ENCODE measurements at places on chromosomes 3 and 15.

DNA sequence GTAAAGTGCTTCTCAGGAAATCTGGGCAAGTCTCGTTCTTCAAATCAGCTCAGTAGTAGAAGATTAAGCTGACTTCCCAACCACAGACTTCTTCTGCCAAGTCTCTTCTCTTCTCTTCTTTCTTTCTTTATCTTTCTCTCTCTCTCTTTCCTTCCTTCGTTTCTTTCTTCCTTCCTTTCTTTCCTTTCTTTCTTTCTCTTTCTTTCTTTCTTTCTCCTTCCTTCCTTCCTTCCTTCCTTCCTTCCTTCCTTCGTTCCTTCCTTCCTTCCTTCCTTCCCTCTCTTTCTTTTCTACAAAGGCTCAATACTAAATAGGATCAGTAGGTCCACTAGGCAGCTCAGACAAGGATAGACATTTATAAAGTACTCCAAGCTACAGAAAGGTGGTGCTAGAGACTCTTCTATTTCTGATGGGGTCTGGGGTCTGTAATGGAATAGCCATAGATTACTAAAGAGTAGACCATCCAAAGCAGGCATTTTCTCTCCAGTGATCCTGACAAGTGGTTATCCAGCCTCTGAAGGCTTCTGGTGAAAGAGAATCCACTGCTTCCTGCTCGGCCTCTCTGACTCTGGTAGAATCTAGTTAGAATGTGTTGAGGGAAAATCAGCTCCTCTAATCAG is 100.8 kb downstream of the TPRG1 start:
- peak; percentile 77 for DNase-seq

DNA sequence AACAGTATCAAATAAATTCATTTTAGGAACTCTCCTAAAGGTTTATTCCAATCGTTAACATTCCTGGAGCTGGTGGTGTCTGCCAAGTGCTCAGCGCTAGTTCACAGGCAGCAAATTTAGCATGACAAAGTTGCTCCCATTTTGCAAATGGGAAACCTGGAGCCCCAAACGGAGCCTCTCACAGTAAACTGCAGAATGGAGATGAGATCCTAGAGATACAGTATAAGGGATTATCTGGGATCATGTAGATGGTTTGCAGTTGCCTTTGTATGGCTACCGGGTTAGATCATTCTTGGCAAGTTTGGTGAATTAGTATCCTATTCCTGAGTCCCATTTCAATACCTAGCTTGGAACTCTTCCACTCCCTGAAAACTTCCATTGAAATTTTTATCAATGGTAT is 173.7 kb downstream of the CDIN1 start:
- no peak for DNase-seq

GRCh38 chr3:72154391-72155335 is 369.7 kb upstream of the PROK2 start:
- no peak for DNase-seq

DNA sequence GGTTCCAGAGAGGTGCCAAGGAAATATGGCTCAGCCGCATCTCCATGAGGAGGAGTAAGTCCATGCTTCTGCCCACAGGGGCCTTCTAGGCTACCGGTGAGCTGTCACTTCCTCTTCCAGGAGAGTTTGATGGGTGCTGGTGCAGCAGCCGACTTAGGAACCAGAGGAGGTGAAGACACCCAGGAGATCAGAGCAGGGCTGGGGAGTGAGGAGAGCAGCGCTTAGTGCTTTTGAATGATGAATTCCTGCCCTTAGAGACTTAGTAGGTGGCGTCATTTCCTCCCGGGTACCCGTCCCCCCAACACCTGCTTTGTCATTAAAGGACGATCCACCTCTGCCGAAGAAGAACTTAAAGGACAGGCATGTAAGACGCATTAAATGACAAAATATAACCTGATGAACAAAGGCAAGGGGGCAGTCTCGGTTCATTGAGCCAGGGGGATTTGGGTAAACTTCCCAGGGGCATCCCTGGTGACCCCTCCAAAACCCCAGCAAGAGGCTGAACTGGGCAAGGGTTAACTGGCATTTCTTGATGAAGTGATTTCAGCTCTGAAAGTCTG is 67.6 kb downstream of the HES1 start:
- DNase-seq = peak; percentile 40

GRCh38 chr3:114274929-114275328 is 18.9 kb upstream of the TIGIT start:
- no peak for DNase-seq

DNA sequence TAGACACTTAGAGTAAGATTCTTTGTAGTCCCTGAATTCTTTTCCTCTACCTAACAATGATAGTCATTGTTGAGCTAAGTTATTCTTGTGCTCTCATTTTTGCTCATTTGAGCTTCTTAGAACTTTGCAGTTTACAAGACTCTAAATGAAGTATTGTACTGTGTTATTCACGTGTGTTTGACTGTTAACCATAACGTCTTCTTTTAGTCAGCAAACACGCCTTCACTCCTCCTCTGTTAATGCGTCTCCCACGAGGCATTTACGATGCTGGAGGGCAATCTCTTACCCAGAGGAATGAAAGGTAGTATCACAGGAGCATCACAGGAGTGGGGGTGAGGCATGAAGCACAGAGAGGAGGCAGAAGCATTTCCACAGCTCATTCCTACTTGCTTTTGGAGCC is 14.8 kb upstream of the P2RY14 start:
- DNase-seq = no peak

DNA sequence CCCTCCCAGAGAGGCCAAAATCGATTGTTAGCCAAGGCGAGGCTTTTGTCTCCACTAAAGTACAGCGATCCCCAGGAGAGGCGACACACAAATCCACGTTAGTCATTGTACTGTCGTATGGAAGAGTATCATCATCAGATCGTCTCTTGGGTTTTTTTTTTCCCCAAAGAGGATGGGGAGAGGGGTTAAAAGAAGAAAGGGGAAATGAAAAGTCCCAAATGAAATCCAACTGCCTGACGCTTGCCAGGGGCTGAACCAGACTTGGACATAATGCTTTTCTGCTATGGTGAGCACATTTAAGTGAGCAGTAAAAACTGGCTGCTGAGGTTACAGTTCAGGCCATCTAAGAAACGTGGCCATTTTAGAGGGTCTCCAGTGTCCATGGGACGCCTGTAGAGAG is 37.9 kb upstream of the CTSH start:
- DNase-seq = no peak

GRCh38 chr15:80275961-80276360 is 23.9 kb upstream of the CTXND1 start:
- no peak for DNase-seq

DNA sequence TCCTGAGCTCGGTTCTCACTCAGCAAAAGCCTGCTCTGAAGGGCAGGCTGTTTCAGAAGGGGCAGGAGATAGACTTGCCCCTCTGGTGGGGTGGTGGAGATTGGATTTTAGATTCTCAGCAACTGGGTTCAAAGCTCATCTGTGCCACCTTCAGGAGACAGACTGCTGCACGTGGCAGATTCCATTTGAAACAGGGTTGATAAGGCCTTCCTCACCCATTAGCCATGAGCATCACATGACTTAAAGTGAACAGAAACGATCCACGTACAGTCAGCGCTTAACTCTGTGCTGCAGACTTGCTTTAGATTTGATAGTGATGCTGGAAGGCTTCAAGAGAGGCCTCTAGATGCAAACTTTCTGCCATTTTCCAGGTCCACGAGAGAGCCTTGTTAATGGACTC is 35.0 kb upstream of the MGLL start:
- DNase-seq = no peak

GRCh38 chr15:92819278-92820235 is 80.6 kb upstream of the CHD2 start:
- DNase-seq = no peak

DNA sequence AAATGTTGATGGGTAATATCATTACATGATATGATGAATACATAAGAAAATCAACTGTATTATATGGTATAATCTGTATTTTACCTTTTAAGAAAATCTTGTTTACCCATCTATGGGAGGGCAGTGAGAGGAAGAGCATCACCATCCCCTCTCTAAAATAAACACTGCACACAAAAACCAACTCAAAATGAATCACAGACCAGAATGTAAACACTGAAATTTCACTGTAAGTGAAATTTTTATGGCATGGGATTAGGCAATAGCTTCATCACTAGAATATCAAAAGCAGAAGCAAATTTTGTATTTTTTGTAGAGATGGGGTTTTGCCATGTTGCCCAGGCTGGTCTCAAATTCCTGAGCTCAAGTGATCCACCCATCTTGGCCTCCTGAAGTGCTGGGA is 26.2 kb downstream of the IFT80 start:
- DNase-seq = no peak

GRCh38 chr3:177447938-177448337 is 250.7 kb upstream of the TBL1XR1 start:
- no peak for DNase-seq

DNA sequence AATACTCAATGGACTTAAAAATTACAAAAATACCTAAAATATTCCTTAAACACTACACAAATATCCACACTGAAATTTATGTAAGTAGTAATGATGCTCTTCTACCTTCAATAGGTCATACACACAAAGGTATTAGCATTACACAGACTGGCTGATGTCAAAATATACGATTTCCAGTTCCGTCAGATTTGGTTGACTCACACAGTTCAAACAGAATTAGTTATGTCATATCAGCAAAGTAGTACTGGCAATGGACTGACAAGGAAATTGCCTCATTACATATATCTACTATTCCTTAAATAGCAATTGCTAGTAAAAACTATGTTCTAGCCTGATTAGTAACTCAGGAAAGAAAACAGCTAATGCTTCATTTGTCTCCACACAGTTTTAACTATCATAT is 70.8 kb downstream of the ADAM10 start:
- DNase-seq = no peak

- DNase-seq = no peak
Measured at GRCh38 chr15:39642011-39642640, 61.2 kb downstream of the THBS1 start.

- no peak for DNase-seq
Measured at GRCh38 chr3:13023235-13023970, 49.8 kb downstream of the IQSEC1 start.

GRCh38 chr3:181176601-181177000 is 187.1 kb upstream of the DNAJC19 start:
- DNase-seq = peak; percentile 74

- no peak for DNase-seq
Measured at GRCh38 chr15:28881170-28881569, 4.6 kb upstream of the APBA2 start.

DNA sequence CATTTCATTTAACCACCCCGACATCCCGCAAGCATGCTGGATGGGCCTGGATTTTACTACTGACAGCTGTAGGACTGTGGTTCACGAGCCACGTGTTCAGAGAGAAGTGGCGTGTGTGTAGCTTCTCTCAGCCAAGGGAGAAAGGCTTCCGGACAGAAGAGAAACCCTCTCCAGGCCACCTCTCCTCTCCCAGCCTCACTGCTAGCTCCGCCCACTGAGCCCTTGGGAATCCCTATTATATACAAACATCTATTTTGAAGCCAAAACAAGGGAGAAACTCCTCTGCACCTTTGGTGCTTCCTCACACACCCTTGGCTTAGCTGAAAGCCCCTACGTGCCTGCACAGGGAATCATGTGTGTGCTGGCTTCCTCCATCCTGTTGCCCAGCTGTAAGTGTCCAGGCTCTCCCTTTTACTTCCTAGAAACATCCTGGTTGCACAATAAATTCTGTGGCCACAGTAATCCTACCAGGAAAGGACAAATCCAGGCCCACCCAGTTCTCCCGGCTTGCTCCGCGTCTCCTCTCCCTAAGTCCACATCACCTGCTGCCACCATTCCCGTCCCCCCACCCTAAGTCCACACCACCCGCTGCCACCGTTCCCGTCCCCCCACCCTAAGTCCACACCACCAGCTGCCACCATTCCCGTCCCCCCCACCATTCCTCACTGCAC is 30.5 kb downstream of the PCSK6 start:
- no peak for DNase-seq

GRCh38 chr15:25939122-25939521 is 76.0 kb upstream of the ATP10A start:
- DNase-seq = no peak

- no peak for DNase-seq
Measured at GRCh38 chr3:174346571-174346970, 512.6 kb upstream of the NAALADL2 start.

- DNase-seq = peak; percentile 6
Measured at GRCh38 chr3:179324270-179324754, 1.5 kb downstream of the ZNF639 start.

DNA sequence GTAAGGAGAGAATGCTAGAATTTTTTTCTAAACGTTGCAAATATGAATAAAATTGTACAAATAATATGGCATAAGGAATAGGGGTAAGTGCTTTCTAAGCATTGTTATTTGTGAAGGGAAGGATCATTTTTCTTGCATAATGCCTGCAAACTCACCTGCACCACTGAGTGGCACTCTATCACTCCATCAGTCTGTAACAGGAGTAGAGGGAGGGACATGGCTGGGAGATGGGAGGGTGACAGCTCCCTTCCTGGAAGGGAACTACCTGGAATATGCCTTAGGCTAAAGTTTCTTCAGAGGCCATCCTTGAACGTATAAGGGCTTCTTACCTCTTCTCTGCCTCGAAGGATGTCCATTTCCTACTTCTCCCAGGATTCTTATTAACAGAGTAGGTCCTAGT is 3.0 kb downstream of the NAALADL2 start:
- DNase-seq = peak; percentile 68

DNA sequence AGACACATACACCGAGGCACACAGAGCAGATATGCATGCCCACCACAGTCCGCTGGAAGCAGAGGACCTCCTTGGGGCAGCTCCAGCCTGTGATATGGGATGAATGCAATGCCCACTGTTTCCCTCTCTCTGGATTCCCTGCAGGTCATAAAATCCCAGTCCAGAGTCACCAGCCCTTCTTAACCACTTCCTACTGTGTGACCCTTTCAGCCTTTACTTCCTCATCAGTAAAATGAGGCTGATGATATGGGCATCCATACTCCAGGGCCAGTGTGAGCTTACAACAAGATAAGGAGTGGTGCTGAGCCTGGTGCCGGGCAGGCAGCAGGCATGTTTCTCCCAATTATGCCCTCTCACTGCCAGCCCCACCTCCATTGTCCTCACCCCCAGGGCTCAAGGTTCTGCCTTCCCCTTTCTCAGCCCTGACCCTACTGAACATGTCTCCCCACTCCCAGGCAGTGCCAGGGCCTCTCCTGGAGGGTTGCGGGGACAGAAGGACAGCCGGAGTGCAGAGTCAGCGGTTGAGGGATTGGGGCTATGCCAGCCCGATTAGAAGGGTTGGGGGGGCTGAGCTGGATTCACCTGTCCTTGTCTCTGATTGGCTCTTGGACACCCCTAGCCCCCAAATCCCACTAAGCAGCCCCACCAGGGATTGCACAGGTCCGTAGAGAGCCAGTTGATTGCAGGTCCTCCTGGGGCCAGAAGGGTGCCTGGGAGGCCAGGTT is at the start of gene GNAT1:
Gene GNAT1, plus strand, starts transcription at position 675 of the 725 bp plus-strand sequence. CDS start 116 bp downstream, outside the sequence.
- DNase-seq = no peak

- no peak for DNase-seq
Measured at GRCh38 chr3:158600787-158601186, 29.8 kb downstream of the MLF1 start.

- no peak for DNase-seq
Measured at GRCh38 chr3:128835096-128835495, 44.3 kb upstream of the ACAD9 start.

- no peak for DNase-seq
Measured at GRCh38 chr15:85897895-85898717, 103.4 kb upstream of the KLHL25 start.
